ENCODE measurements at places on chromosomes 12 and 14. TPM values are rescaled to one million over a fixed set of nuclear protein-coding genes. Genes with fewer than 3 reads are reported as not detected.

The FZD10 gene
- total RNA-seq, result not detected

The PIK3C2G gene
- total RNA-seq, result not detected

DNA sequence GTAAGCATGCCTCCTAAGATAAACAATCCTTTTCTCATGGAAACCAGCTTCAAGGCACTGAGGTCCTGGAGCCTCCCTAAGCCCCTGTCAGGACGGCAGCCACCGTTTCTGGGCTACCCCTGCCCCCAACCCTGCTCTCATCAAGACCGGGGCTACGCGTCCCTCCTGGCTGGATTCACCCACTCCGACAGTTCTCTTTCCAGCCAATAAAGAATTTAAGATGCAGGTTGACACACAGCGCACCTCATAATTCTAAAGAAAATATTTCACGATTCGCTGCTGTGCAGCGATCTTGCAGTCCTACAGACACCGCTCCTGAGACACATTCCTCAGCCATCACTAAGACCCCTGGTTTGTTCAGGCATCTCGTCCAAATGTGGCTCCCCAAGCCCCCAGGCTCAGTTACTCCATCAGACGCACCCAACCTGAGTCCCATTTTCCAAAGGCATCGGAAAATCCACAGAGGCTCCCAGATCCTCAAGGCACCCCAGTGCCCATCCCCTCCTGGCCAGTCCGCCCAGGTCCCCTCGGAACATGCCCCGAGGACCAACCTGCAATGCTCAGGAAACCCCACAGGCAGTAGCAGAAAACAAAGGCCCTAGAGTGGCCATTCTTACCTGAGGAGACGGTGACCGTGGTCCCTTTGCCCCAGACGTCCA lies 336.3 kb downstream of the TMEM121 start:
- DNase-seq, result no peak

DNA sequence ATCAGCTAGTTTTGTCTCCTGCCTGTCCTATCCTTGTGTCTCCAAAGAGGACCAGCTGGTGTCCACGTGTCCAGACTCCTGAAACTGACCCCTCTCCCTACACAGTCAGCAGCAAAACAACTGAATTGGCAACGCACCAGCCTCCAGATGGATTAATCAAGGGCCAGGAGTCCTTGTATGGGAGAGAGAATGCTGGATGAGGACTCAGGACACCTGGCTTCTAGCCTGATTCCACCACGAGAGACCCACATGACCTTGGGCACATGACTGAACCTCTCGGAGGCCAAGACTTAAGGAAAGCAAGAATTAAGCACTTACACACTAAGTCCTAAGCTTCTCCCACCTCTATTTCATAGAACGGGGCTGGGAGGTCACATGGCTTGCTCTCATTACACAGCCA lies 60.4 kb upstream of the CMKLR1 start:
- DNase-seq, result no peak

- DNase-seq, result no peak
Measured at GRCh38 chr12:77407931-77408330, 342.6 kb upstream of the E2F7 start.

The ATF7 gene
- total RNA-seq, result 36.0 TPM

GRCh38 chr14:75835156-75835725 lies 146.6 kb downstream of the TGFB3 start:
- no peak for DNase-seq

The KRT85 gene
- total RNA-seq, result not detected

The EPYC gene
- total RNA-seq, result not detected

The TCHP gene
- total RNA-seq, result 31.7 TPM

The PLBD1 gene
- total RNA-seq, result 0.32 TPM

The RNASE3 gene
- total RNA-seq, result not detected

- DNase-seq, result no peak
Measured at GRCh38 chr12:109968032-109968420, 28.1 kb downstream of the GIT2 start.

The FLRT2 gene
- total RNA-seq, result 69.6 TPM

DNA sequence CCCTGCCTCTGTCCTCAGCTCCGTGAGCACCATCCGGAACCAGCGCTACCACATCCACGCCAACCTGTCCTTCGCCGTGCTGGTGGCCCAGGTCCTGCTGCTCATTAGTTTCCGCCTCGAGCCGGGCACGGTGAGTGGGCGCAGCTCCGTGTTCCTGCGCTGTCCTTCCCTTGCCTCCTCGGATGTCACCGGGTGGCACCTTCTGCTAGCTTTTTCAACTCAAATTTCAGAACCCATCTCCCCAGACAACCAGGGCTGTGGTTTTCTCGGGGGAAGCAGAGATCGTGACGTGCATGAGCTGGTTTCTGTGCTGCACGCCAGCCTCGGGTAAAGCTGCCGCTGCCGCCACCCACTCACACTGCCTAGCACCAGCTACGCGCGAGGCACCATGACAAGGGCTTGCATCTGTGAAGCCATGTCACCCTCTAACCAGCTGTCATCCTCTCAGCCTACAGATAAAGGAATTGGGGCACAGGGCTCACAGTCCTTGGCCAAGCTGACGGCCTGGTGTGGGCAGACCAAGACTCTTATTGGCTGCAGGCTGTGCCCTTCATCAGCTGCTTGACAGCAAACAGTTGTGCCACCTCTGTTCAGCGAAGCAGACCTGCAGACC lies 152.1 kb downstream of the ADGRD1 start:
- DNase-seq, result peak; percentile 13

- DNase-seq, result no peak
Measured at GRCh38 chr14:53047307-53048069, 96.6 kb upstream of the FERMT2 start.

GRCh38 chr12:6605421-6606330 lies 1.5 kb downstream of the CHD4 start:
- no peak for DNase-seq

The DNAJC22 gene
- 4.5 TPM for total RNA-seq

The SYT1 gene
- 155 TPM for total RNA-seq
